Trophoblast cell (in vitro differentiated cells and primary cell): ENCODE measurements at places on chromosomes 7 and 10.

- DNase-seq: no peak
These were observed 32.7 kb upstream of the ARMS2 start for GRCh38 chr10:122421742-122422141.

DNA sequence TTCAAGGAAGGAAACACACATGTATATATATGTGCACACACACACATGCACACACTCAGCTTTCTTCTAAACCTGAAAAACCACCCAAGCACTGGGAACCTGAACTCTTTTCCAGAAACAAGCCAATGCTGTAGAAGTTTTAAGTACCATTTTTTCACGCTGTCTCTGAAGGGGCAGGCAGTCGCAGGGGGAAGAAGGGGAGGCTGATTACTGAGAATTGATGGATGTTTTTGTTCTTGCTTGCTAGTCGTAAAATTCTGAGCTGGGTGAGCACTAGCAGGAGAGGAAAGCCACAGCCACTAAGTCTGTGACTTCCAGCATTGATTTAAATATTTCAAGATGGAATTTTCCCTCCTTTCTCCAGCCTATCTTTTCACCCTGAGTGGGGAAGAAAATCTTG lies 391.8 kb downstream of the CALN1 start:
- DNase-seq: no peak

DNA sequence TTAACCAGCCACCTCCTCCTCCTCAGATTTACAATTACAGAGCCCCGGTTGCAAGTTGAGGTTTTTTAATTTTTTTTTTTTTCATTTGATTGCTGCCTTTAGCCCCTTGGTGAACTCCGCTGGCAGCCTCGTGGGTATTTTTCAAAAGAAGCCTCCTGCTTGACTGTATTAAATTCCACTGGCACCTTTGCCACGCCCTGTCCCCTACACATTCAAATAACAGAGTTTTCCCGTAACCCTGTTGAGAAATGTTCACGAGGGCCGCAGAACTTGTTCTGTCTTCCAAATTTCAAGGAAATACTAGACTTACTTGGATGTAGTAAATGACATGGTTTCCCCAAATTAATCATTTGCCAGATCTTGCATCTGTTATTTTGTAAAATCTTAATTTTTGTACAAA lies 167.0 kb downstream of the ARID5B start:
- DNase-seq: peak; percentile 26

- DNase-seq: no peak
These were observed 25.2 kb upstream of the ASL start for GRCh38 chr7:66050337-66050957.

- DNase-seq: no peak
These were observed 1360.6 kb upstream of the LRRTM3 start for GRCh38 chr10:65565246-65565645.

DNA sequence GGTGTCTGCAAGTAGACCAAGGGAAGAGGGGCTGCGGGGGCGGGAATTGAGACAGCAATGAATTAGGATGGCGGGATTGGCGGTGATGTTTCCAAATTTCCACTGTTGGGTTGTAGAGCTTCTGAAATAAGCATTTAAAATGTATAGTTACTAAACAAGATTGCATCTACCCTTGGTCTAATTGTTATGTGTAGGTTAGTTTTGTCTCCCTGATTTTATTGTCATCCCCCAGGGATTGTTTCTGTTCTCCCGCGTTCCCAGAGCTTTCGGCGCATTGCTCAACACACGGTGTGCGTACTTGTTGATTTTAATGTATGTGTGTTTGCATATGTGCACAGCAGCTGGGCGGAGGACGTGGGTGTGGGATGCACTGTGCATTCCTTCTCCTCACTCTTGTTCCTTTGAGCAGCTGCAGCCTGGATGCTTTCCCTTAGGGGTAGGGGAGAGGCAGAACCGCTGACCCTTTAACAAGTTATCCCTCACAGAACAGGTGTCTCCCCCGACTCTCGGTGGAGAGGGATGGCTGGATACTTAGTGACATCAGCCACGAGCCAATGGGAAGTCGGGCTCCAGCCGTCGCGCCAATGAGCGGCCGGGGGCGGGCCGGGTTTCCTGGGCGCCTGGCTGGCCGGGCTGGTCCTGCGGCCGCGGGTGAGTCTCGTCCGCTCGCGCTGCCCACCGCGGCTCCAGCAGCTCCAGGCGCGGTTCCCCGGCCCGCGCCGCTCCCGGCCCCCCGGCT lies at the start of gene TSPAN33:
Gene TSPAN33 (plus strand): TSS at position 613 of the 739 bp plus-strand sequence. CDS start 274 bp downstream, outside the sequence.
- DNase-seq: peak; percentile 40

GRCh38 chr7:120060281-120060680 lies 212.7 kb upstream of the KCND2 start:
- no peak for DNase-seq

DNA sequence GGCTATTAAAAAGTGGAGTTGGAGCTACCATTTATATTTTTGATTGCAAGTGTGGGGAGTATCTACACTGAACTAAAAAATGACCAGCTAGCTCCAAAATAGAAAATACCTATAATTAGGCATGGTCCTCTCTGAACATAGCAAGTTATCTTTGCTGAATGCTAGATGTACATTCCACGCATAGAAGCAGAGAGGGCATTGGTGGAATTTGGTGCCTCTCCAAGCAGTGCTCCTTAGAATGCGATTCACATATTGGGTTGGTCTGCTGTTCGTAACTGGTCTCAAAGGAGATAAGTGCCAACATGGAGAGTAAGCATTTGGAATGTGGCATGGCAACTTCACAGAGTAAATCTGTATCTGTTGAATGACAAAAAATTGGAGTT lies 196.2 kb downstream of the PTN start:
- DNase-seq: no peak

GRCh38 chr10:117997673-117998072 lies 49.1 kb downstream of the RAB11FIP2 start:
- DNase-seq: no peak

DNA sequence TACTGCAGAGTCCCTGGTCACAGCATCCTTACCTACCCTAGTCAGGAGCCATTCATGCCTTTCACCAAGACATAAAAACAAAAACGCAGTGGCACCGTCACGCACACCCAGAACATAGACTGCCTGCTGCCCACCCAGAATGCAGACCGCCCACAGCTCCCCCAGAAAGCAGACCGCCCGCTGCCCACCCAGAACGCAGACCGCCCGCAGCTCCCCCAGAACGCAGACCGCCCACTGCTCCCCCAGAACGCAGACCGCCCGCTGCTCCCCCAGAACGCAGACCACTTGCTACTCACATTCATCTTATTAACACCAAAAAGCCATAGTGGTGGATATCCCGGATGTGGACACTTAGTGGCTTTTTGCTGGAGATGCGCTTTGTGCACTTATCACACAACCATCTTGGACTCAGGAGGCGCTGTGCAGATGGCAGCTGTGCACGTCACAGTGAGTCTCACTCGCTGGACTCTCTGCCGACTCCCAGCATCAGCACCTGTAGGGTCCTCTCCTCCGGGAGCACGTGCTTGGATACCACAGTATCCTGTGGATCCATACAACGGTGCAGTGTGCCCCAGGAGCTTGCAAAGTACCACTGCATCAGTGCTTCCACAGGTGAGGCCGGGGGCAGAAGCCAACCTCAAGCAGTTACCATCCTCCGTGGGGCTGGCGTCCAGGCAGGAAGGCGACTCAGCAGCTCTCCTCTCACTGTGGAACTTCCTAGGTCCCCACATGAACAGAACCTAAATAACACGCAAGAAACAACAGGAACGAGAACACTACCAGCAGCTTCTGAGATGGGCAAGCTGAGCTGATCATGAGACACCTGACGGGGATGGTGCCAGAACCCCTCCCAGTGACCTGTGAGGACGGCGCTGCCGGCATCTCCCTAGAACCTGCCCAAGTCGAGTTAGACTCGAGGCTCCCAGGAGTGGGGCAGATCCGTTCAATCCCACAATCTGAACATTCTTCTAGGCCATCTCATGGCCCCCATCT lies 161.0 kb downstream of the DIP2C start:
- no peak for DNase-seq

GRCh38 chr10:132981173-132981555 lies 38.8 kb upstream of the CFAP46 start:
- no peak for DNase-seq

- DNase-seq: no peak
These were observed 143.3 kb downstream of the CALN1 start for GRCh38 chr7:72268796-72269195.

GRCh38 chr10:31315453-31315852 lies 3.6 kb upstream of the ZEB1 start:
- no peak for DNase-seq

DNA sequence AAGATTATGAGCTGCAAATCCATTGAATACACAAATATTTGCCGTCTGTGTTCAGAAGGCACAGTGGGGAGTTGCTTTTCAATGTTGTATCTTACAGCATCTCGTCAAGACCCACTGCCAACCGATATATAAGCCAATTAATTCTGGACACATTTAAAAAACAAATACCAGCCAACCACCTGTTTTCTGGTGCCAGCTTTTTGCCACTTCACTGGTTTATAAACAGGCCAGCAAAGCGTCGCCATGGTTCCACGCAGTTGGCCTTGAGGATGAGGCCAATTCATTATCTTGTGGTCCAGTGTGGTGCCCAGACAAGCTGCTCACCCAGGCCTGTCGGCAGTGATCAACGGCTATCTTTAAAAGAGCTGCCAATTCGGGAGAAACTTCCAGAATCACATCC lies 321.0 kb downstream of the TCERG1L start:
- no peak for DNase-seq

DNA sequence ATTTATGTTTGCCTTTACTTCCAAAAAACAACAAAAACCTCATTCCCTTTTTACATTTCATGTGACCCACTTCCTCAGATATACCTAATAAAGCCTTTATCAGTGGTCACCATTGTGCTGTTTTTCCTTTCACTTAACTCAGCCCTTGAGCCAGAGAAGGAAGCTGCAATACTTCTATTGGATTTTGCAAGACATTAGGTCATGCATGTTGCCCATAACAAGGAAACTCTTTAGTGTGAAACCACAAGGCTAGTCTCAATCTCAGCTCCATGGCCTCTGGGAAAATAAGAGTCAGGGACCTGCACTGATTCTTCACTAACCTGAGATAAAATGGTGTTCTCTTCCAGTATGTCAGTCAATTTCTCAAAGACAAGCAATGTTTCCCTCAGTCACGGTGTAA lies 27.8 kb downstream of the STEAP4 start:
- peak; percentile 90 for DNase-seq

DNA sequence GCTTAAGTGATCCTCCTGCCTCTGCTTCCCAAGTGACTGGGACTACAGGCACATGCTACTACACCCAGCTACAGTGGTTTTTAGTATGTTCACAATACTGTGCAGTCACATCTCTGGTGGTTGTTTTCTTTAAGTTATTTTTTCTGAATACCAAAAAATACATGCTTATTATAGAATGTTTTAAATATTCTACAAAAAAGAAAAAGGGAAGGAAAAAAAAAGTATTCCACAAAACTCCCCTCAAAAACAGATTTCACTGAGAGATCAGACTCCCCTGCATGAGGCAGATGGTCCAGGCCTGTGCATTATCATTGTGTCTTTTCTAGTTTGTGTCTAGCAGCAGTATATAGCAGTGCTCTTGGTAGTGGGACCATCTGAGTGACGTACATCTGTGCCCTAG lies 36.8 kb downstream of the OGDH start:
- DNase-seq: no peak

GRCh38 chr10:117135480-117136140 lies 2.5 kb downstream of the VAX1 start:
- DNase-seq: no peak

DNA sequence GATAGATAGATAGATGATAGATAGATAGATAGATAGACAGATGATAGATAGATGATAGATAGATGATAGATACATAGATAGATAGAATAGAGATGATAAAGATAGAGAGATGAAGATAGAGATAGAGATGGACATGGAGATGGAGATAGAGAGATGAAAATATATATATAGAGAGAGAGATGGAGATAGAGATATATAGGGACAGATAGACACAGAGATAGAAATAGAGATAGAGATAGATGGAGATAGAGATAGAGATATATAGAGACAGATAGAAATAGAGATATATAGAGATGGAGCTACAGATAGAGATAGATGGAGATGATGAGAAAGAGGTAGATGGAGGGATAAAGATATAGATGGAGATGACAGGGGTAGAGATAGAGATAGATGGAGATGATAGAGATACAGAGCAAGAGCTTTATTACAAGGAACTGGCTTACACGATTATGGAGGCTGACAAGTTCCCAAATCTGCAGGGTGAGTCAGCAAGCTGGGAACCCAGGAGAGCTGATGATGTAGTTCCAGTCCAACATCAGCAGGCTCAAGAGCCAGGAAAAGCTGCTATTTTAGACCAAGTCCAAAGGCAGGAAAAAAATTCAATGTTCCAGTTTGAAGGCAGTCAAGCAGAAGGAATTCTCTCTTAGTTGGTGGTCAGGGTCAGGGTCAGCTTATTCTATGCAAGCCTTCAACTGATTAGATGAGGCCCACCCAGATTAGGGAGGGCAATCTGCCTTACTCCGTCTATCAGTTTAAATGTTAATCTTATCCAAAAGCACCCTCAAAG lies 37.1 kb downstream of the CAV1 start:
- no peak for DNase-seq

DNA sequence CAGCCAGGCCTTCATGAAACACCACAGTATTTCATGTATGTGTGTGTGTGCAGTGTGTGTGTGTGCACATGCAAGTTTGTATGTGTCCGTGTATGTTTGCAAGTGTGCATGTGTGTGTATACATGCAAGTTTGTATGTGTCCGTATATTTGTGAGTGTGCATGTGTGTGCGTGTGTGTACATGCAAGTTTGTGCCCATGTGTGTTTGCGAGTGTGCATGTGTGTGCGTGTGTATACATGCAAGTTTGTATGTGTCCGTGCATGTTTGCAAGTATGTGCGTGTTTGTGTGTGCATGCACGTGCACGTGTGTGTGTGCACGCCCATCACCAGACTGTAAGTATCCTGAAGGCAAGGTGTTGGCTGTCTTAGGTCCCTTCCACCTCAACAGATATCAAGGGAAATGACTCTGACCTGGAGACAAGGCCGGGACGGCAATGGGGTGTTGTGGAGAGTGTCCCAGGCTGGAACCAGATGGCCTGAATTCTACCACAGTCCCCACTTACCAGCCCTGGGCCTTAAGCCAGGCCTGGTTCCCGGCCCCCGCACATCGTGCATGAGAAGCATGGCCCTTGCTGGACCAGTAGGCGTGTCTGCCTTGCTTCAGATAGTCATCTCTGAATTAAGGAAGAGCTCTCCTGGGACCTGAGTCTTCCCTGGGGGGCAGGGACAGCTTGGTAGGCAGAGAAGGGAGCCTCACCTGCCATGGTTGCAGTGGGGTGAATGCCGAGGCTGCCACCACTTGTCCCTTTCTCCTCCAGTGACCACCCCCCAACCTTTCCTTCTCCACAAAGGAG lies 140.0 kb downstream of the GRK5 start:
- DNase-seq: no peak

DNA sequence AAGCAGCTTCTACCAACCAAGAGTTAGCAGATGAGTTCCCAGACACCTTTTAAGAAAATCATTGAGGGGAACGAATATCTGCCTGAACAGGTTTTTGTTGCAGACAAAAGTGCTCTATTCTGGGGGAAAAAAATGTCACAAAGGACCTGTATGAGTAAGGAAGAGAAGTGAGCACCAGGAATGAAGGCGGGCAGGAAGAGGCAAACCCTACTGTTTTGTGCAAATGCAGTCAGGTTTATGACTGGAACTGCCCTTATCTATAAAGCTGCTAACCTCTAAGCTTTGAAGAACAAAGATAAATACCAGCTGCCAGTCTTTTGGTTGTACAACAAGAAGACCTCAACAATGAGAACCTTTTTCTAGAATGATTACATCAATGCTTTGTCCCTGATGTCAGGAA lies 292.4 kb upstream of the SP4 start:
- no peak for DNase-seq
